ENCODE measurements at places on chromosomes 16 and 17.

- DNase-seq, result no peak
Measured at GRCh38 chr17:17890773-17891759, 54.3 kb upstream of the SREBF1 start.

DNA sequence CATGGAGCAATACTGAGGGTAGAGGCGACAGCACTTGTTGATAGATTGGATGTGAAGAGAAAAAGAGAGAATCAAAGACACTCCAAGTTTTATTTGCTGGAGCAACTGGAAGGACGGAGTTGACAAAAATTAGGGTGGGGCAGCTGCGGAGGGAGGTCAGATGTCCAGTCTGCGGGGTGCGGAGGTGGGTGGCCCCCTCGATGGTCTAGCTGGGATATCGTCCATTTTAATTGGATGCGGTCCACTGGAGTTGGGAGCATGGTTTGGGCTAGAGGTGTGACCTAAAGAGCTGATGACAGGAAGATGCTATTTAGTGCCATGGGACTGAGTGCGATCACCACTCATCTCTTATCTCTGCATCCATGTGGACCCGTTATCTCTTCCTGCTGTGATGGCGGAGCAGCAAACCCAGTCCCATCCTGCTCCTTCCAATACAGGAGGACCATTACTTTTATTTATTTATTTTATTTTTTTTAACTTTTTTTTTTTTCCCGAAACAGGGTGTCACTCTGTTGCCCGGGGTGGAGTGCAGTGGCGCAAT is 48.3 kb upstream of the CBX4 start:
- no peak for DNase-seq

GRCh38 chr17:79681628-79682261 is 49.0 kb upstream of the ENPP7 start:
- no peak for DNase-seq

GRCh38 chr16:81816351-81816750 is 37.3 kb downstream of the PLCG2 start:
- DNase-seq, result no peak

DNA sequence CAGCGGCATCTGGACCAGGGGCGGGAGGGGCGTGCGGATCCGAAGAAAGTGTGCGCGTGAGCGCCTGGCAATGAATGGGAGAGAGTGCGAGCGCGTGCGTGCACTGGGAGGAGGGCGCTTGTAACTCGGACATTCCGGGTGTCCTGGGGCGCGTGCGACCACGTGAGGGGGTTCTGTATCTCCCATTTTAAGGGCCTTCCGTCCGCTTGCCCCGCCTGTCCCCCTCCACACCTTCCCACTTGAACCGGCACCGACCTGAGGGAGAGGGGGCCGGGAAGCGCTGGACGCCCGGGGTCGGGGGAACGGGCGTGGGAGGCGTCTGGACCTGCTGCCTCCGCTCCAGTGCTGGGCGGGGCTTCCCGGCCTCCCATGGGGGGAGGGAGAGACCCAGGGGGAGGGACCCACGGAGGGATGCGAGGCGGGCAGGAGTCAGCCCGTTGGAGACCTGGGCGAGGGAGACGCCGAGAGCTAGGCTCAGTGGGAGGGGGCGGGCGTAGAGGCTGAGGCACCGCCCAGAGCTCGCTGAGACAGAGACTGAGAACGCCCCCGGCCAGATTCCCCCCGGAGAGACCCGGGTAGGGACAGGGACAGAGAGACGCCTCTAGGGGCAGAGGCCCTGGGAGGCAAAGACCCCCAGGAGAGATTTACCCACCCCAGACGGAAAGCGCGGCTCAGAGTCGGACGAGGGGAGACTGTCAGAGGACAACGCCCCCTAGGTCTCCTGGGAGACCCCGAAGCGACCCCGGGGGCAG is at the start of gene KREMEN2:
TSS of gene KREMEN2 (plus strand) at position 553 of the 752 bp plus-strand sequence. CDS start 246 bp downstream, outside the sequence.
- no peak for DNase-seq

GRCh38 chr16:59042301-59042700 is 308.2 kb upstream of the GOT2 start:
- no peak for DNase-seq

DNA sequence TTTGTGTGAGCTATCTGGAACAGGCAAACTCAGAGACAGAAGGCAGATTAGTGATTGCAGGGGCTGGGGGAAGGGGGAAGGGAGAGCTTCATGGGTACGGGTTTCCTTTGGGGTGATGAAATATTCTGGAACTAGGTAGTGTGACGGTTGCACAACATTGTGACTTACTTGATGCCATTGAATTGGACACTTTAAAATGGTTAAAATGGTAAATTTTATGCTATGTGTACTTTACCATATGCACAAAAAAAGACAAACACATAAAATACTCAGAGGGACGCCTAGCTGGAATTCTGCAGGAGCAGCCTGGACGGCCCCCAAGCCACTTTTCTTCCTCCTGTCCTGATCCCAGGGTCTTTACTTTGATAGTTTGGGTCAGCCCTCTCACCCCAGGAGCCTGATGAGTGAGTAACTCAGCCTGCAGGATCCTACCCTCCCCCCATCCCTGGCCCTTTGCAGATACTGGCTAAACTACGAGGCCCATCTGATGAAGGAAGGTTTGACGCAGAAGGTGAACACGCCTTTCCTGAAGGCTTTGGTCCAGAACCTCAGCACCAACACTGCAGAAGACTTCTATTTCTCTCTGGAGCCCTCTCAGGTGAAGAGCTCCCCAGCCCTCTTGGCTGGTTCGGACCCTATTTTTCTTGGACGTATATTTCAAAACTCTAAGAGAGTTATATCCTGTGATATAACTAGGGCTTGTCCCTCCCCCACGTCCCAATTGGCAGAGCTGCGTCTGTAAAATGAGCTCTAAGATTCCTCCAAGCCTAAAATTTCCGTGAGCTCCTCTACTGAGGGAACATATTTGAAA is 7.8 kb downstream of the ADGRG3 start:
- DNase-seq, result no peak

- no peak for DNase-seq
Measured at GRCh38 chr17:42817866-42818265, 6.2 kb downstream of the BECN1 start.

DNA sequence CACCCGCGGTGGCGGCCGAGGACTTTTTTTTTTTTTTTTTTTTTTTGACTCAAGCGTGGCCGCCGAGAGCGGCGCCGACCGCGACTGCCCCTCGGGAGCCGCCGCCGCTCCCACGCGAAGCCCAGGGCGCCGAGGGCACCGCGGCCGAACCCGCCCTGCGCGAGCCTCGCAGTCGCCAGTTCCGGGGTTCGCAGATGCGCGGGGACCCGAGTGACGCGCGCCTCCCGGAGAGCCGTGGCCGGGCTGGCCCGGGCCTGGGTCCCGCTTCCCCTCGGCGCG is 1.1 kb downstream of the METRNL start:
- no peak for DNase-seq

DNA sequence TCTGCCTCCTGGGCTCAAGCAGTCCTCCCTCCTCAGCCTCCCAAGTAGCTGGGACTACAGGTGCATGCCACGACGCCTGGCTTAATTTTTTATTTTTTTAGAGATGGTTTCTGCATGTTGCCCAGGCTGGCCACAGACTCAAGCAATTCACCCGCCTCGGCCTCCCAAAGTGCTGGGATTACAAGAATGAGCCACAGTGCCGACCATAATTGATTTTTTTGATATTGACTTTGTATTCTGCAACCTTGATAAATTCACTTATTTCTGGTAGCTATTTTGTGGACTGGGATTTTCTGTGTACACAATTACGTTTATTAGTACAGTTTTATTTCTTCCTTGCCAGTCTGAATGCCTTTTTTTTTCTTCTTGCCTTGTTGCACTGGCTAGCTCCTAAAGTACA is 30.0 kb downstream of the TAOK1 start:
- no peak for DNase-seq

DNA sequence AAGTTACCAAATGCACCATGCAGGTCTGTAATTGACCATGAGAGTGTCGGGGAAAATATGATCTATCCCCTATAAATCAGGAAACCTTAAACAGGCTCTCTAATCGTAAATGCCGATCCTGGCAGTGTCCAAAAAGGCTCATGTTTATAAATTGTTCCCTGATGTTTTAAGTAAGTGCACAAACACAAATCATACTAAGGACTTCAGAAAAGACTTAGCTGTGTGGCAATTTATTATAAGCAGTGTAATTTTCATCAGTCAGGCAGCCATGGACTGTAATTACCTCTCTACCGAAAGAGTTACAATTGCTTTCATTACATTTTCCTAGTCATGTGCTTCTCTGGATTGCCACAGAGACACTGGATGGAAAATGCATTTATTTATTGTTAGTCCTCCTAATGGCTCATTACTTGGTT is 73.4 kb upstream of the COX10 start:
- no peak for DNase-seq

GRCh38 chr17:48575673-48576478 is 2.3 kb downstream of the HOXB4 start:
- no peak for DNase-seq

DNA sequence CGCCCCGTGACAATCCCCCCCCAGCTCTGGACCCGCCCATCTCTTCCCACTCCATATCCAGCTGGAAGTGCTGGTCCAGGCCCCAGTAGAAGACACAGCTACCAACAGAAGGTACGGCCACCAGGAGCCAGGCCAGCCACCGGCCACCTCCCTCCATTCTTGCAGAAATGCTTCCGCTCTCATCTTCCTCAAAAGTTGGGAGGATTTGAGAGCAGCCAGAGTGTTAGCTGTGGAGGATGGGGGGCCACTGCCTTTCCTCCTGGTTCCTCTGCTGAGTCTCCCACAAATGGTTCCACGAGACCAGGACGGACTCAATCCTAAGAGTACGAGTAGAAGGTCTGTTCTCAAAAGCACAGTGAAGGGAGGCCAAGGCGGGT is 78.3 kb downstream of the GAS7 start:
- DNase-seq, result no peak

DNA sequence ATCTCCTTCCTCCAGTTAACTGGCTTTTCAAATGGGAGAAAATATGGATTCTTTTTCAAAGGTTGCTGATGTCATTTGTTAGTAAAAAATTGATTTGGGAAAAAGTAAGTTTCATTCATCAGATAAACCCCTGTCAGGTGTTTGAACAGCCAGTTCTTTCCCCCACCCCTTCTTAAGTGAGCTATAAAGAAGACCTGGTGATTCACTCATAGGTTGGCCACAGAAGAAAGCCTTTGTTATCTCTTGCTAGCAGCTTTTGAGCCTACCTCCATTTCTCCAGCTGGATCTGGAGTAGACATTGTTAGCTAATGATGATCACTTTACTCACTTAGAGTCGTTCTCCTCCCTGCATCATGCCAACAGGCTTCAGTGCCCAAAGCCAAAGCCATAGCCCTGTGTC is 63.0 kb downstream of the NLK start:
- DNase-seq, result no peak

GRCh38 chr17:74243013-74243755 is 29.8 kb downstream of the TTYH2 start:
- DNase-seq, result no peak

GRCh38 chr17:57750109-57750871 is 5.2 kb upstream of the CCDC182 start:
- DNase-seq, result no peak

- no peak for DNase-seq
Measured at GRCh38 chr17:63249256-63250004, 196.7 kb downstream of the CYB561 start.

GRCh38 chr17:19344311-19345066 is 18.0 kb downstream of the B9D1 start:
- DNase-seq, result no peak

GRCh38 chr16:53766304-53767016 is 62.5 kb downstream of the FTO start:
- no peak for DNase-seq

GRCh38 chr16:85041219-85042166 is 13.9 kb downstream of the KIAA0513 start:
- no peak for DNase-seq

DNA sequence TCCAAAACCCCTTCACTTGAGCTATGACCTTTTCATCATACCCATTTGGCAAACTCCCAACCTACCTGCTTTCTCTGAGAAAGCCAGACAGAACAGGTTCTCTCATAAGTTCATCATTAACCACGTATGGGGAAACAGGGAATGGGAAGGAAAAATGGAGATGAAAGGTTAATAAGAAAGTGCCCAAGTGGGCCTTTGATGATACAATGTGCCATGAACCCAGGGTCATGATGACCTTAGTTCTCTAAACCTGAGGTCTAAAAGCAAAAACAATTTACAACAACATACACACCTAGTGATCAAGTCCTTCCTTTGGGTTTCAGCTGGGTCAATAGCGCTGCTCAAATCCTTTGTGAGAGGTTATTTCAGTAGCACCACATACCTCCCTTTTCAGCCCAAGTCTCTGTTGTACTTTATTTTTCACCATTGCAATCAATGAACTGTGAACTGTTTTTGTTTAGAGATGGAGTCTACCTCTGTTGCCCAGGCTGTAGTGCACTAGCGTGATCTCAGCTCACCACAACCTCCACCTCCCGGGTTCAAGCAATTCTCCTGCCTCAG is 14.5 kb upstream of the RANGRF start:
- no peak for DNase-seq

DNA sequence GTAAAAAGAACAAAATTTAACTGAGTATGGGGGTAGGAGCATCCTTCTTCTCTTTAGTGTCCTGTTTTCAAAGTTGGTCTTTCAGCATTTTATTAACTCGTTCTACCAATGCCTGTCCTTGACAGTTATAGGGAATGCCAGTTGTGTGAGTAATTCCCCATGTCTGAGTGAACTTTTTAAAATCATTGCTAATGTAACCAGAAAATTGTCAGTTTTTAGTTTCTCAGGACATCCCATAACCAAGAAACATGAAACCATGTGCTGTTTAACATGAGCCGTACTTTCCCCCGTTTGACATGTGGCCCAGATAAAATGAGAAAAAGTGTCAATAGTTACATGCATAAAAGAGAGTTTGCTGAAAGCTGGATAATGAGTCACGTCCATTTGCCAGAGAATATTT is 71.4 kb upstream of the ARL4D start:
- no peak for DNase-seq

- DNase-seq, result no peak
Measured at GRCh38 chr17:36695082-36695481, 93.7 kb downstream of the MRM1 start.

DNA sequence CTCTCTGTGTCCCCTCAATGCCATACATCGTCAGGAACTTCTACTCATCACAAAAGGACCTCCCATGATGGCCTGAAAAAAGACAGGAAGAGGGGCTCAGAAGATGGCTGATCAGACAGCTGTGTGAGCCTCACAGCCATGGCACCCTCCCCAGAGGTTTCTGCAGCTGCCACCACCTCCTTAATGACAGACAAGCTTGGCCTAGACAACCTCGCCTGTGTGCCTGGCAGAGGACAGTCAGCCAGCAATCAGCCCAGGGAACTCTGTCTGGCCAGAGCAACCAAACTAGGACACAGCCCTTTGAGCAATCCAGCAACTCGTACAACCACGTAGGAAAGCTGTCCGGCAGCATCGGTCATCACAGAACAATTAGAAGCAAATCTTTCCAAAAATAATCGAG is 54.2 kb upstream of the MED9 start:
- no peak for DNase-seq
